ENCODE measurements at places on chromosomes 11 and 22.

- no peak for DNase-seq
Measured at GRCh38 chr11:120392314-120392713, 56.1 kb downstream of the ARHGEF12 start.

- no peak for DNase-seq
Measured at GRCh38 chr22:44890416-44891292, 119.2 kb downstream of the PHF21B start.

- no peak for DNase-seq
Measured at GRCh38 chr11:72208281-72208680, 8.3 kb upstream of the FOLR2 start.

DNA sequence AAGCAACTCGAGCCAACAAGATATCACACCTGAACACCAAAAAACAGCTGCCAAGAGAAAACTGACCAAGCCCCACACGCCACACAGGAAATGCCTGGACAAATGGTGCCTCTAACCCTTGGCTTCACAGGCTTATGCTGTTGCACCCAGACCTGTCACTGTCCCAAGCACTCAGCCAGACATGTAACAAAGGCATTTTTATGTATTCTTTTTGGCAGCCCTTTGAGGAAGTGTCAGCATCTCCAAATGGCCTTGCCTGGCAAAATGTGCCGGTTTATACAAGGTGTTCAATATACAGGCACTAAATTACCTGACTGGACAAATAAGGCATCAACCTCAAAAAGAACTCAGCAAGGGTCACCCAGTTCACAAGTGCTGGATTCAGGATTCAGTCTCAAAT is 6.1 kb downstream of the HDHD5 start:
- no peak for DNase-seq

DNA sequence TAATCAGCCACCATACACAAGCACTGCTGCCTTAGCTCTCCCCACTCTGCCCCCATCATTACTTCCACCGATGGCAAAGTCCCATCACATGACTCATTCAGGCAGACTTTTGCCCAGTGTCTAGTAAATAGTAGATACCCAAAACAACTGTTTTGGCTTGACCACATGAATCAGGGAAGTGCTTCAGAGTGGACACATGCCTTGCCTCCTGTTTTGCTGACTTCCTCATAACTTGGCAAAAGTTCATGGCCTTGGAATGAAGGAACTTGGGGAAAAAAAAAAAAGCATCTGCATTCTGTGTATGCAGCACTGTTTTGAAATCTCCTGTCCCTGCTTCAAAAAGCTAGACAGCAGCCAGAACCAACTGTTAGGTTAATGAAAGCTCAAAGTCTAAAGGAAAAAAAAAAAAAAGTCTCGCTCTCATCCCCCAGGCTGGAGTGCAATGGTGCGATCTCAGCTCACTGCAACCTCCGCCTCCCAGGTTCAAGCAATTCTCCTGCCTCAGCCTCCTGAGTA is 335.3 kb downstream of the FAM181B start:
- DNase-seq, result no peak

DNA sequence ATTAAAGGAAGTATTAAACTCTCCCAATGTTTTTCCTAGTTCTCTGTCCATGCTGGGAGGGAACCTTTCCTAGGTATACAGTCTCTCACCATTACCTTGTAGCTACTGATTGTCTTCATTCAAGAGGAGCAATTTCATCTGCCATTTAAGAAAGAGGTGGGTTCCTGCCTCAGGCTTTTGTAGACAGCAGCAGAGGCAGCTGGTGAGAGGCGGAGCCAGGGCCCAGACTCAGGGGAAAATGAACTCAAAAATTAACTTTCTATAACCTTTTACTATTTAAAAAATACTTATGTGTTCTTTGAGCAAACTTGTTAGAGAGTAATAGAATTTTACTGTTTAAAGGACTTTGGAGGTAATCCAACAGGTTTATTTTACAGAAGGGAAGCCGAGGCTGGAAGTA is 133.0 kb downstream of the SNX19 start:
- DNase-seq, result no peak

- DNase-seq, result no peak
Measured at GRCh38 chr11:9249252-9249651, 15.9 kb downstream of the DENND5A start.

All from T follicular helper cell (primary cell).